ENCODE measurements at places on chromosomes 12 and 14.

GRCh38 chr12:4303750-4304149, 17.3 kb upstream of the TIGAR start:
- no peak for DNase-seq

- DNase-seq = no peak
Observed at GRCh38 chr14:100684154-100684553, 42.5 kb upstream of the DLK1 start.

- DNase-seq = no peak
Observed at GRCh38 chr14:74973003-74973653, 17.7 kb upstream of the PGF start.

GRCh38 chr12:116710370-116711150, 27.3 kb downstream of the SPRING1 start:
- no peak for DNase-seq
